Naive B cell (primary cell): ENCODE measurements at places on chromosomes 5 and 9.
A peak's percentile ranks its signal among the peaks of the same experiment; 100 is the strongest.

DNA sequence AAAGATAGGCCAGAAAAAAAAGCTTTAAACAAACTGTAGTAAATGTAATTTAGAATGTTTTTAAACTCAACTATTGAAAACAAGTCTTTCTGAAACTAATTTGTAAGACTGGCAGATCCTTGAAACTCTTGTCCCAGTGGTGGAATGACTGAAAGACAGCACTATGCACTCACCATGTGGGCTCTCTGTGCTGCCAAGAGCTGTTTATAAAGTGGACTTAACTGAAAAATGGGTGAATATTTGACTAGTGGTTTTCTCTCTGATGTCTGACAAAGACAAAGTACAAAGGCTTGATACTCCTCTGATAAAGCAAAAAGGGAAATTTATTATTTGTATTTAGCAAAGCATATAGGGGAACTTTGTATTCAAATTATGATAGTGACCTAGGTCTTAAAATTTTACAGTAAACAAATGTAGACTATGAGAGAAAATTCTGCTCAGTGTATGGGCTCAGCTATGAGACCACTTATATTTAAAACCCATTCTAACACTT, 635.4 kb downstream of the NR2F1-AS1 start:
- DNase-seq, result no peak

GRCh38 chr5:113807427-113807991, 294.0 kb downstream of the YTHDC2 start:
- no peak for DNase-seq

DNA sequence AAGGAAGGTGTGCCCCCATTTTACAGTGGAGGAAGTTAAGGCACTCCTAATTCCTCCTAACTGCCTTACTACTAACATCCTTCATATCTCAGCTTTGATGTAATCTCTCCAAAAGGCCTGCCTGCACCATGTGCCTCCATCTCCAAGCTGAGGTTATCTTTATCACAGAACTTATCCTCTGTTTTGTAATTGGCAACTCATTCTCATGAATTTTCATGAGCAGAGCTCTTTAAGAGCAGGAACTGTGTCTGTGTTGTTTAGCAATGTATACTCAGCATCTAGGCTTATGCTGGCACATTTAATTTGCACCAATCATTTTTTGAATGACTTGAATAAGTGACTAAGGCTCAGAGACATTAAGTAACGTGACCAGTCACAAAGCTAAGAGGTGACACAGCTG, 147.9 kb upstream of the VLDLR start:
- DNase-seq, result no peak

DNA sequence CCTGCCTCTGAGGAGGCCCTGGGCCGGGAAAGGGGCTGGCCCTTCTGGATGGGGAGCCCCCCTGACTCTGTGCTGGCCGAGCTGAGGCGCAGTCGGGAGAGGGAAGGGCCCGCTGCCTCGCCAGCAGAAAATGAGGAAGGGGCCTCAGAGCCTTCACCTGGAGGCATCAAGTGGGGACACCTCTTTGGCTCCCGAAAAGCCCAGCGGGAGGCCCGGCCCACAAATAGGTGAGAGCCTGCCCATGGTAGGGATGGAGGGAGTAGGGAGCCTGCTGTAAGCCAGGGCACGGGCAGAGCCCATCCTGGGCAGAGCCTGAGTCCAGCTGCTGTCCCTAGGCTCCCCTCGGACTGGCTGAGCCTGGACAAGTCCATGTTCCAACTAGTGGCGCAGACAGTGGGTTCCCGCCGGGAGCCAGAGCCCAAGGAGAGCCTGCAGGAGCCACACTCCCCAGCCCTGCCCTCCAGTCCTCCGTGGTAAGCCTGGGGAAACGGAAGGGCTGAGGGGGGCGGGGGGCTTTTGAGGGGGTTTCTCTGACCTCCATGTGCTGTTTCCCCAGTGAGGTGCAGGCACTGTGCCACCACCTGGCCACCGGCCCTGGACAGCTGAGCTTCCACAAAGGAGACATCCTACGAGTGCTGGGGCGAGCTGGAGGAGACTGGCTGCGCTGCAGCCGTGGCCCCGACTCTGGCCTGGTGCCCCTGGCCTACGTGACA, 44.3 kb upstream of the TESK1 start:
- DNase-seq, result no peak

- DNase-seq, result no peak
Measured at GRCh38 chr9:126023962-126024361, 276.8 kb downstream of the PBX3 start.

DNA sequence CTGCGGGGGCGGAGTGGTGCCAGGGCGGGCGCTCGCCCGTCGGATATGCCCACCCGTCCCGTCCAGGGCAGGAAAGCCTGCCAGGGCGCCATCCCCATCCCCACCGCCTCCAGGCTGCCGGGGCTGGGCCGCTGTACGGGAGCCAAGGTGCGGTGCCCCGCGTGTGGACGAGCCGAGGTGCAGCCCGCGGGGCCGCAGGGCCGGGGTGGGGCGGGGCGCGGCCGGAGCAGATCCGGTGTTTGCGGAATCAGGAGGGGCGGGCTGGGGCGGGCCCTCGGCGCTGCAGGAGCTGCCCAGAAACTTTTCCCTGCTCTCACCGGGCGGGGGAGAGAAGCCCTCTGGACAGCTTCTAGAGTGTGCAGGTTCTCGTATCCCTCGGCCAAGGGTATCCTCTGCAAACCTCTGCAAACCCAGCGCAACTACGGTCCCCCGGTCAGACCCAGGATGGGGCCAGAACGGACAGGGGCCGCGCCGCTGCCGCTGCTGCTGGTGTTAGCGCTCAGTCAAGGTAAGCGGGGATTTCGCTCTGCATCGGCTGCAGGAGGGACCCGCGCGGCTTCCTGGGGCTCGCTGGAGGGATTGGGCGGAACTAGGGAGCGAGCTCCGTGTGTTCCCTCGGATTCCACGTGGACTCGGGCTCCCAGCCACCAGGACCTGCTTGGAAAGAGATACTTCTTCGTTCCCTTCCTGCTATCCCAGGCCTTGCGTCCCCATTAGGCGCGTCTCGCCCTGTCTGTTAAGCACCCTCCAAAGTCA, at the start of gene ITGA2:
ITGA2 (plus strand) TSS at position 328 of the 756 bp plus-strand sequence; CDS start at position 445, 117 bp downstream.
- DNase-seq, result peak; percentile 5

DNA sequence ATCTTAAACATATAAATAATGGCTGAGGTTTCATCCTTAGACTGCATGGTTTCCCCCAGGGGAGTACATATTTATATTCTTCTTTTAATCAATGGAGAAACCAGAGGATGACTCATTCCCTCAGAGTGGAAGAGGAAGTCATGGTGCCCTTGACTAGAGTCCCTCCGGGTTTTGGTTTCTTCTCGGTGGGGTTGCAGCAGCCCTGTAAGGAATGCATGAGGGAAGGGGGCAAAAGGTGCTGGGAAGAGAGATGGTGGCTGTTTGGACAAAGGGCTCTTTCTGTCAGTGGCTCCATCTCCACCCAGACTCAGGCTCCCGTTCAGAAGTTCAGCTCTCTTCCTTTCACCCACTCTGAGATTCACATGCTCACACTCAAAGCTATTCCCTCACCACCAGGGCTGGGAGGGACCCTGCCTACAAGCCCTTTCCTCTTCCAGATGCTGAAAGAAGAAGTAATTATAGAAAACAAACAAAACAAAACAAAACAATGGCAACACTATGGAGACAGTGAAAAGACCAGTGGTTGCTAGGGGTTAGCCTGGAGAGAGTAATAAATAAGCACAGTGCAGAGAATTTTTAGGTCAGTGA, 129.8 kb upstream of the IL12B start:
- DNase-seq, result no peak

DNA sequence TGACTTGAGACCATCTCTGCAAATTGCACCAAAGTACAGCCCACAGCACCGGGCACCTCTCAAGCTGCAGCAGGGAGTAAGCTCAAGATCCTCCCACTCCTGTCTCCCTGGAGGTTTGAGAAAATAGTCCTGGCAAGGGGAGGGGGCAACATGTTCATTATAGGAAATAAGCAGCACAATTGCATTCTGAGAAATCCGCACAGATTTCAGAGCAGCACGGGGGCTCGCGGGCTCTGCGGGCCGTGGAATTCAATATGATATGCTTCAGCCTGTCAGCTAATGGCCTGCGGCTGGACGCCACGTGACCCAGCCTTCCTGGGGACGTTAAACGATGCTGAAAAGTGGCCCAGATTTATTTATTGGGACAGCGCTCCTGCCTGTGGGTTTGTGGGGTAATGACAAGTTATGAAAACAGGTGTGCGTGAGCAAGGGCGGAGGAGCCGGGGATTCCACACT, 156.4 kb downstream of the DAB2IP start:
- no peak for DNase-seq

DNA sequence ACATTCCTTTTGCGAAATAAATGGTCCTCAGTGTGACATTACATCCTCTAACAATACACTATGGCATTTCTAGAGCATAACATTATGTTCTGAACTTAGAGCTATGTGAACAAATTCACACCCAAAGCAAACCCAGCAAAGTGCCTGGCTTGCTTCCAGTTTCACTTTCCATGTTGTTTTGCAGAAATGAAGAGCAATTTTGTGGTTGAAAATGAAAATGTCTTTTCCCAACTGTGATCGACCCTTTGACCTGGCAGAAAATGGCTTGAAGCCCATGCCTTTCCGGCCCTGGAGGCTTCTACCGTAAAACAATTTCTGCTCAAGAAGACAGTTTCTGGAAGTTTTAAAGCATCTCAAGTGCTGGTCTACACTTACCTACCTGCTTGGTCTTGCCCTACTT, 344.7 kb upstream of the RGMB start:
- DNase-seq, result no peak
